Hepatic stellate cell (primary cell): ENCODE measurements at places on chromosomes 2 and 18.

GRCh38 chr2:205706769-205707381, 24.6 kb downstream of the NRP2 start:
- peak; percentile 77 for DNase-seq

GRCh38 chr2:54047091-54047490, 68.3 kb upstream of the ACYP2 start:
- no peak for DNase-seq

GRCh38 chr2:74700643-74701372, 46.8 kb downstream of the SEMA4F start:
- DNase-seq: no peak

DNA sequence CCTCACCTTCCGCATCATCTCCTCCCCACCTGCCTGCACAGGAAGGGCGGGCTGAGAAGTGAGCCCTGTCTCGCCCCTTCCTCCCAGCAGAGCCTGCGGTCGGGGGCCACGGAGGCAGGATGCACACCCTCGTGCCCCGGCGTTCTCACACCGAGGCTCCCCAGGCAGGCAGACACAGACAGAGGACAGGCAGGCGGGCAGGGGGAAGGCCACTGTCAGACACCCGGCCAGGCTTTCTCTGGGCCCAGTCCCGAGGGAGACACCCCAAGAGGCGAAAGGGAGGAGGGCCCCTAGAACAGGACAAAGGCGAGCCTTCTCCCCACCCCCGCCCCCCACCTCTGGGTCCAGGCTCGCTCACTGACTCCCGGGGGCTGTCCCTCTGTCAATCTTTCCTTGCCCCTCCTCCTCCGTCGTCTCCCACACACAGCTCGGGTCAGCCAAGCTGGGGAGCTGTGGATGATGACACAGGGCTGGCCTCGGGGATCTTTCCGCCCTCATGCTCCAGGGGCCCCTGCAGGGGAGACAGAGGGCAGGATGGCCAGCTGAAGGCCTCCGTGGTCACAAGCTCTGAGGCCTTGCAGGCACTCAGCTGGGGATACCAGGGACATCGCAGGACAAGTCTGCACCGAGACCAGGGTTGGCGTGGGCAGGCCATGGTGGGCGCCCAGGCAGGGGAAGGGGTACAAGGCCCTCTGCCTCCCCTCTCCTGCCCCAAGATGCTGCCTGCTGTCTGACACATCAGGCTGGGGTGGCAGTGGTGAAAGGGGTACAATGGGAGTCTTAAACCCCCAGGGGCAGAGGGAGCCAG, 24.9 kb downstream of the BIN1 start:
- DNase-seq: no peak

- DNase-seq: no peak
Observed at GRCh38 chr2:98896944-98897343, 39.1 kb downstream of the CRACDL start.

- DNase-seq: no peak
Observed at GRCh38 chr2:216492597-216493333, 5.9 kb upstream of the RPL37A start.

DNA sequence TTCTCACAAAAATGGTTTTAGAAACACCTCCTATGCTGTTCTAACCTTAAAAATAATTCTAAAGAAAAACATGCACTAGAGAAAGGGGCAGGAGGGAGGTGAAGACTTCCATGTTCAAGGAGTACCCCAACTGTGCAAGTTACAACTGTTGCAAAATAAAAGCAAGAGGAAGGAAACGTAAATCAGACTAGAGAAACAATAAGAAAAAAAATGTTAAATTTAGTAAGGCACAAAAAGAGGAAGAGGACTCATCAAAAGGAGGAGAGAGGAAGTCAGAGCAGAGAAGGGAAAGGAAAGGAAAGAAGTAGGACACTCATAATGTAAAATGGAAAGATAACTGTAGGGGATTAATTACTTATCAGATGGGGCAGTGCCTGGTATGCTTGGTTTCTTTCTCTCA, 34.1 kb downstream of the RAPH1 start:
- DNase-seq: no peak
